Vein endothelial cell (primary cell): ENCODE measurements at places on chromosomes 1 and 21. TPM values are rescaled to one million over a fixed set of nuclear protein-coding genes. Genes with fewer than 3 reads are reported as not detected.

The LGR6 gene
- under 0.01 TPM in 1 of 2 replicates, not detected in the other for total RNA-seq

The CLCA4 gene
- not detected in 2 replicates for total RNA-seq

The TRIM67 gene
- not detected in 2 replicates for total RNA-seq

The SPRR2B gene
- total RNA-seq, result not detected in 2 replicates

The LCE2C gene
- total RNA-seq, result not detected in 2 replicates

The SLC30A7 gene
- total RNA-seq, result 63.7 and 67.5 TPM in 2 replicates

The TMEM240 gene
- total RNA-seq, result 1.7 and 4.2 TPM in 2 replicates

The LCE1D gene
- total RNA-seq, result not detected in 2 replicates

The TAS1R1 gene
- not detected in 2 replicates for total RNA-seq

The IGSF9 gene
- not detected in 2 replicates for total RNA-seq

The TBX19 gene
- total RNA-seq, result 0.86 and 0.98 TPM in 2 replicates

The AGL gene
- total RNA-seq, result 6.5 and 12.3 TPM in 2 replicates

The TDRD5 gene
- total RNA-seq, result not detected in 2 replicates

The CR2 gene
- not detected in 2 replicates for total RNA-seq

The UQCRHL gene
- total RNA-seq, result 1.6 and 1.8 TPM in 2 replicates

The SFN gene
- total RNA-seq, result 0.10 TPM in 1 of 2 replicates, not detected in the other

The LEMD1 gene
- total RNA-seq, result not detected in 2 replicates

The GPR52 gene
- total RNA-seq, result 1.6 and 2.0 TPM in 2 replicates

The MX2 gene
- 0.19 and 0.98 TPM in 2 replicates for total RNA-seq

The UBL4B gene
- total RNA-seq, result not detected in 2 replicates

The SRM gene
- total RNA-seq, result 35.9 and 44.4 TPM in 2 replicates

The TSACC gene
- total RNA-seq, result 0.65 TPM in 1 of 2 replicates, not detected in the other

The SPRR3 gene
- not detected in 2 replicates for total RNA-seq

The SYCP1 gene
- total RNA-seq, result not detected in 2 replicates

The CAMSAP2 gene
- 44.1 and 57.7 TPM in 2 replicates for total RNA-seq
